ENCODE measurements at places on chromosomes 3 and 15.

DNA sequence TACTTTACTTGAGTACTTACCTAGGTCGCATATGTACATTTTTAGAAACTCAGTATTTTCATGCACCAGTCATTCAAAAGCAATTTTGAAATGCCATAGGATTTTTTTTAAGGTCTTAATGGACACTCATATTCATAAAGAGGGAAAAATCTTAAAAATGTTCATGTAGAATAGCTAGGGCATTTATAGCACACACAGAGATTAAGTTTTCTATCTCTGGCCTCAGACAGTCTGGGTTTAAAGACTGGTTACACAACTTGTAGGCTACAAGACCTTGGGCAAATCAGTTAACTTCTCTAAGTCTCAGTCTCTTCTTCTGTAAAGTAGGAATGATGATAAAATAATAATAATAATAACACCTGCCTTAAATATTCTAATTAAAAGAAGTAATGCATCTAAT lies 48.5 kb upstream of the UBP1 start:
- DNase-seq: no peak

DNA sequence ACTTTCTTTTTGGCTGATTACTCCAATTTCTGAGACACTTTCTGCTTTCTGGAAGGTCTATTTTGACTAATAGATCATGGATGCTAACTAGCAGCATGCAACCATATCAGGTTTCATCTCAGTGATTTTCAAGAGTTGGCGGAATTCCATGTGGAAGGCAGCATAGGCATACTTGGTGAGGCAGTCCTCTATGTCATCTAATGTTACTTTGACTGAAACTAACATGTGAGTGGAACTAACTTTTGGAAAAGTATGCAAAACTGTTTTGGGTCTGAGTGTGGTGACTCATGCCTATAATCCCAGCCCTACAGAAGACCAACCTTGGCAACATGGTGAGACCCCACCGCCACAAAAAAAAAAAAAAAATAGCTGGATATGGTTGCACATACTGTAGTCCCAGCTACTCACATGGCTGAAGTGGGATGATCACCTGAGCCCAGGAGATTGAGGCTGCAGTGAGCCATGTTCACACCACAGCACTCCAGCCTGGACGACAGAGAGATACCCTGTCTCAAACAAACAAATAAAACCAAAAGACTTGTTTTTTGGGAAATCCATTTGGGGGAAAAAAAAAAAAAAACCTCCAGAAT lies 1033.7 kb downstream of the ROBO1 start:
- DNase-seq: peak; percentile 69

DNA sequence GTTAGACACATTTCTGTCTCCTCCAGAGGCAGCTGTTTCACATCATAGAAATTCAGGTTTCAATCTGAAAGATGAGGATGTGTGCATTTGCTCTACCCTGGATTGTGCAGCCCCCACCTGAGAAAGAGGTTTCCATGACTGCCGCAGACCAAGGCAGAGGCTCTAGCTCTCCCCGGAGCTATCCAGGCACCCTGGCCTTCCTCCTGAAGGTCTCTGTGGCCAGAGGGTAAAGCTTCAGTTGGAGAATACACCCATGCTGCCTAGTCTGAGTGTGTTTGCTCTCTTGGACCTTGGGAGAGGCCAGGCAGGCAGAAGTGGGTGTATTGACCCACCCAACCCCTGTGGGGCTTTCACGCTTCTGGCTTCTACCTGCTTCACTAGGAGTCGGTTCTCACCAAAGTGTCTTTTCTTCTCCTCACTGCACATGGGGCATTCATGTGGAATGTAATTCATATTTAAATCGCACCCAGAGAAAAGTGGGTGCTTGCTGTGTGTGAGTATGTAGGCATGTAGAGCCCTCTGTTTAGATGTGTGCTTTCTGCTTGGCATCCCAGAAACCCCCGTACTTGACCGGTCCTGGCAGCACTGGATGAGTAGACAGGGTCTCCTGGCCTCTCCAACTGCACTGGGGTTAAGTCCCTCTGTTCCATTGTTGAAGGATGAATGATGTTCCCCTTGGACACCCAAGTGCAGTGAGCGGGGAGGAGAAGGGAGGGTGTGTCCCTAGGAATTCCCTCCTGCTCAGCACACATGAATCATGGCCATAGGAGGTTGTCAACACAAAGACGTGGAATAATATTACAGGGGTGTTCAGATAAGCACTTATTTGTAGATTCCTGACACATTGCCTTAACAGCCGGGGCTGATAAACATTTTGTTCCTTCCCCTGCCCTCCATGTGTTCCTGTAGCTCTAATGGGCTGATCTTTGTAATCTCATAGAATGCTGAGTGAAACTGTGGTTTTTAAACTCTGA lies 20.3 kb upstream of the RAB6B start:
- DNase-seq: peak; percentile 29

- no peak for DNase-seq
Observed at GRCh38 chr15:76342058-76342381, 5.4 kb downstream of the ISL2 start.

DNA sequence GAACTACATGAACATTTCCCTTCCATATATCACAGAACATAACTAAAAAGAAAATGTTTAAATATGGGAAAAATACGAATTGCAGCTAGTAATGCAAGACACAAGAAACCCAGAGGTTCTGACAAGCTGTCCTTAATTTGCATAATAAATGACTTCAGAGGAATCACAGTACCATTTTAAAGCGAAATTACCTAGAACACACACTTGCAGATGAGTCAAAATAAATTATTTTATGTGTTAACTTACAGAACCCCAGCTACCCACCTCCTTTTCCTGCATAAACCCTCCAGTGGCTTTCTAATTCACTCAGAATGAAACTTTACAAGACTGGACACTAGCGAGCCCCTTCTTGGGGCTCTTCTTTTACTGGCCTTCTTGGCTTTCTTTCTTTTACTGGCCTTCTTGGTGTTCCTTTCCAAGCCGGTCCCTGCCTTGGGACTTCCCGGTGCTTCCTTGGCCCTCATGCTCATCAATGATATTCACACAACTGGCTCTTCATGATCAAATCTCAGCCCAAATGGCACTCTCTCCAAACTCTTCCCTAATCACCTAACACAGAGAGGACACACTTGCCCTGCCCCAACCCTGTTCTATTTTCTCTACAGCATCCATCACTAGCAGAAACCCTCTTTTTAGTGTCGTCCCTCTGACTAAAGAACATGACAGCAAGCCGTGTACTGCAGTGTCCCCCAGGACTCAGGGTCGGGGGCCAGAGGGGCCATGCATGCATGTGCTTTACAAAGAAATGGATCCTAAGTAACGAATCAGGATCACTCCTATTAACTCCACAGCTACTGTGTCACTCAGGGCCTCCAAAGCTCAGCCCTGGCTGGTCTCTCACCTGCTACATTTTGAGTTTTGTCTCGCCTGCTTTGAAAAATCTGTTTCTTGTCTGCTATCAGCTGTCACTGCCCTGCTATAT lies 4.8 kb downstream of the CHSY1 start:
- no peak for DNase-seq
